Stimulated activated CD4-positive, alpha-beta T cell treated with anti-CD3 and anti-CD28 coated beads, Interleukin-2, amount 100 ng/mL, for 24 hours (primary cell): ENCODE measurements at places on chromosomes 4 and X.

GRCh38 chr4:156945532-156945931 lies 26.1 kb downstream of the PDGFC start:
- DNase-seq = no peak

- no peak for DNase-seq
Observed at GRCh38 chrX:64867217-64867616, 109.0 kb downstream of the ZC4H2 start.

DNA sequence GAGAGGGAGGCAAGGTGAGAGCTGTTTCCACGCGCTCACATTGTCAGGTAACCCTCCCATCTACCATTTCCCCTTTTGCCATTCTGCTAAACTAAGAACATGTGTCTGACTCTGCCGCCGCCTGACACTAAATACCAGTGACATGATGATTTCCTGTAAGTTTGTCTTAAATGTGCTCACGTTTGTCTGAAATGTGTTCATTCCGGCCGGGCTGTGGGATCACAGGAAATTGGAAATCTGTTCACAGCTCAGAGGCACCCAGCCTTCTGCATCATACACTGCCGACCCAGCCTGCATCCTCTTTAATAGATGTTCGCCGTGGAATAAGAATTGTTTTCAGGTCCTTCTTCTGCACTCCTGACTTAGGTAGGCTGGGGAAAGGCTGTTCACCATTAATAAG lies 336.2 kb upstream of the PPARGC1A start:
- DNase-seq = no peak

- DNase-seq = no peak
Observed at GRCh38 chr4:101850698-101851097, 60.2 kb downstream of the BANK1 start.

- DNase-seq = no peak
Observed at GRCh38 chrX:72105436-72105835, 26.3 kb downstream of the RTL5 start.

DNA sequence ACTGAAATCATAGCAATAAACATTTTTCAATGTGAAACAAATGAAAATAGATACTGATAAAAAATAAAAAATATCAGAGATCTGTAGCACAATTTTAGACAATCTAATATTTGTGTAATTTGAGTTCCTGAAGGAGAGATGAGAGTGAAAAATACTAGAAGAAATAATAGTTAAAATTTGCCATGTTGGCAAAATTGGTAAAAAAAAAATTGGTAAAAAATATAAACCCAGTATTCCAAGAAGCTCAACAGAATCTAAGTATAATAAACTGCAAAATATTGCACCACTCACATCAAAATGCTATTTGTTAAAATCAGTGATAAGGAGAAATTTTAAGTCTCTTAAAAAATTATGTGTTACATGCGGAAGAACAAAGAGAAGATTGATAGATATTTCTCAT lies 1680.7 kb downstream of the PCDH7 start:
- no peak for DNase-seq

- no peak for DNase-seq
Observed at GRCh38 chr4:61596606-61597340, 396.6 kb downstream of the ADGRL3 start.

- DNase-seq = no peak
Observed at GRCh38 chrX:121165930-121166359, 118.5 kb downstream of the GLUD2 start.

GRCh38 chr4:76980261-76980660 lies 30.7 kb downstream of the SEPTIN11 start:
- DNase-seq = no peak

DNA sequence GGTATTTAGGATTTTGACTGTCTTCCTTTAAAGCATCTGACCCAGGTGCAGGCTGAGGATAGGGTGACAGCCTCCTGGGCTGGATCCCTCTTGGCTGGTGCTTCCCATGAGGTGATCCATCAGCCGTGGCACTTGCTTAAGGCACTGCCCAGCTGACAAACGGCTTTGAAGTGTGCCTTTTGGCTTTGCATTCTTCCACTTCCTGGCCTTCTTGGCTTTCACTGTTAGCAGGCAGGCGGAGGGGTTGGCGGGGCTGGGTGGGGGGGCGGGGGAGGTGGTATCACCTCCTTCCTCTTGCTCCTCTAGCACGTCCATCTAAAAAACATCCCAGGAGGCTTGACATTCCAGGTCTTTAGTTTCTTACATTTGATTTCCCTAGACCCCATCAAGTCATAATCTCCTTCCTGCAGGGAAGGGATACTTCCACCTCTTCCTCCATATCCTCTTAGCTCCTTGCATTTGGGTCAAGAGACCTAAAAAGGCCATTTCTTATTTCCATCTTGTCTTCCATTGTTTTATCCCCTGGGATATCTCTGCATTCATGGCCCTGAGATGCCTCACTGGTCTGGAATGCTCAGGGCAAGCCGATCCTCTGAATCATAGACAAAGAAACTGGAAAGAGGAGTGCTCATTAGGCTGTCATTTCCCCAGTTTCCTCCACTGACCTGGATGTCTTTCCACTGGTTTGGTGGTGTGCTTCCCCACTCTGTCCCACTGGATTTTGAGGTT lies 11.3 kb upstream of the APLN start:
- DNase-seq = no peak

GRCh38 chr4:41177016-41177415 lies 37.3 kb downstream of the APBB2 start:
- DNase-seq = no peak

- no peak for DNase-seq
Observed at GRCh38 chr4:130689181-130689580, 1593.2 kb downstream of the C4orf33 start.

GRCh38 chr4:102437111-102437510 lies 64.0 kb upstream of the NFKB1 start:
- no peak for DNase-seq
